ENCODE measurements at places on chromosomes 2 and 18.

DNA sequence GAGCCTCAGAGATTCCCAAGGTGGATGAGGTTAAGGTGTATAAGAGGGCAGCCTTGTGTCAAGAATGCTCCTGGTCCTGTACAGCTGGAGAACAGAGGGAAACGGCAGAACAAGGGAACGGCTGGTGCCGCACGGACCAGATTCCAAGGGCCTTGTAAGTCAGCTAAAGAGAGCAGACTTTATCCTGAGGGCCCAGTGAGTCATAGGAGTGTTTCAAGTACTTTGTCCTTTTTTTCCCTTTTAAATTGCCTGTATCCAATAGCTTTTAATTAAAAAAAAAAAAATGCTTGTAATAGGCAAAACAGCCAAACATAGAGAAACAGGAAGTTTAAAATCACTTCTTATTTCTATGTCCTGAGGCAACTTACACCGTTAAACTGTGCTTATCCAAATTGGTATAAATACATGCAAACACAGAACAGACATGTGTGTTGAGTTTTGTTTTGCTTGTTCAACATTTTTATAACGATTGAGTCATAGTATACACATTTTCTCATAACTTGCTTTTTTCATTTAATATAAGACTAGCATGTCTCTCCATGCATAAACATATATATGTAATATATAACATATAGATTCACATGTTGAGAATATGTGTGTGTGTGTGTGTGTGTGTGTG, 42.1 kb upstream of the EVA1A start:
- DNase-seq = no peak

DNA sequence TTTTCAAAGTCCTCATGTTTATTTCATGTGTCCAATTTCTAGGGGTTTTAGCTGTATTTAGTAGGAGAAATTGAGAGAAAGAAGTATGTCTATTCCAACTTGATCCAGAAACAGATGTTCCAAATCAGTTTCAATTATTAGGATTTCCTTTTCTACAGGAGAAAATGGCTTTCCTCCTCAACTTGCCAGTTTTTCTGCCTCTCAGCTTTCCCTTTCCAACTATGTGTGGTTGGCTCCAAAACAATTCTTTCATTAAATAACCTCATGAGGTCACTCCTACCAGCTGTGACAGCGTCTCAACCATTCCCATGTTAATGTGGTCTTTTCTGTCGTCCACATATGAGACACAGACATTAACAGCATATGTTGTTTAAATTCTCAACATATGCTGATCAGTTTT, 13.1 kb downstream of the XIRP2 start:
- DNase-seq = no peak

GRCh38 chr2:172704072-172704936, 31.3 kb upstream of the RAPGEF4 start:
- no peak for DNase-seq

DNA sequence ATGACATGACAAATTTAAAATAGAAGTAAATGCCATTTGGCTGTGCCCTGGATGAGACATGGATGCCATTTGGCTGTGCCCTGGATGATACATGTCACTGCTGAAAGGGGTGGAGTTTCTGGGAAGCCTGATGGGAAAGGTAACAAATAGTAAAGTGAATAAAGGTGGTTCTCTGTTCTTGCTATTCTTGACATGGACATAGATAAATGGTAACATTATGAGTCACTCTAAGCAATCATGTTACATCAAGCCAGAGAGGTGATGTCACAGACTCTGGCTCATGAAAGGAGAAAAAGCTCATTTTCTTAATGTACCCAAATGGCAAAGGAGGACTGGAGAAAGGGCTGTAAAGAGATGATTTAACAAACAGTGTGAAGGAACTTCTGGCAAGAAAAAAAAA, 86.4 kb downstream of the EML6 start:
- DNase-seq = no peak

GRCh38 chr2:203612246-203612645, 77.1 kb upstream of the RAPH1 start:
- DNase-seq = no peak

- no peak for DNase-seq
Observed at GRCh38 chr18:26434887-26435286, 113.5 kb downstream of the KCTD1 start.

DNA sequence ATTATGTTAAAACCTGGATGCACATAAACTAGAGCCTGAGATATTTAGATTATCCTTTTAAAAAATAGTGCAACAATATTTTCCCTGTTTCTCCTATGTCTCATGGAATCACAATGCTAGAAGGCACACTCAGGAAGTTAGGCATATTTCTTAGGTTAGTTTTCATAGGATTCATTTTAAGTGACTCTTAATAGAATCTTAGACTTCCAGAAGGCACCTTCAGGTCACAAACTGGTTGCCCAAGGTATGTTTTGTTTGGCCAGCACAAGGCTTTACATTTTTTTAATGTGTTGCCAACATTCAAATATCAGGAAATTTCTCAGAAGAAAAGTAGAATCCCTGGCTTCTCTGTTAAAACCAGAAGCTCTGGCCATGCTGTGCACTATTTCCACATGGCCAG, 129.3 kb downstream of the LNPK start:
- DNase-seq = no peak
